Putamen (tissue), 1 donor: ENCODE measurements at places on chromosomes 11 and 22.

GRCh38 chr11:72600557-72600956, 73.7 kb downstream of the PDE2A start:
- no peak for DNase-seq

DNA sequence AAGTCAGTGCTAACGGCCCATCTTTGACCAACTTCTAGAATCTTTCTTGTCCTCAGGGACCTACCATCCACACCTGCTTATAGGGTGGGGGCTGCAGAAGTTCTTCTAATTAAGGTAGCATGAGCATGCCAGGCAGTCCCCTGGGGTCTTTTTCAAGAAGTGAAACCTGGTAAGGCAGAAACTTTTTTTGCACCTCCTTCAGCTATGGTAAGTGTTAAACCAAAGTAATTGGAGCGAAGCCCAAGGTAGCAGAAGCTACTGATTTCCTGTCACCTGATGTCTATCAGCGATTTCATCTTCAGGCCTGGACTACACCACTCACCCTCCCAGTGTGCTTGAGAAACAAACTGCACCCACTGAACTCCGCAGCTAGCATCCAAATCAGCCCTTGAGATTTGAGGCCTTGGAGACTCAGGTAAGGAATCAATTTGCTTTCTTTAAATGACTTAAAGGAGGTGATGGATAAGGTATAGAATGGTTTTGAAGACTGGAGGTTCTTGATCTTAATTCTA, at the start of gene MS4A1:
Gene MS4A1, plus strand, starts transcription at position 317 of the 512 bp plus-strand sequence. CDS start 6,528 bp downstream, outside the sequence.
- no peak for DNase-seq

DNA sequence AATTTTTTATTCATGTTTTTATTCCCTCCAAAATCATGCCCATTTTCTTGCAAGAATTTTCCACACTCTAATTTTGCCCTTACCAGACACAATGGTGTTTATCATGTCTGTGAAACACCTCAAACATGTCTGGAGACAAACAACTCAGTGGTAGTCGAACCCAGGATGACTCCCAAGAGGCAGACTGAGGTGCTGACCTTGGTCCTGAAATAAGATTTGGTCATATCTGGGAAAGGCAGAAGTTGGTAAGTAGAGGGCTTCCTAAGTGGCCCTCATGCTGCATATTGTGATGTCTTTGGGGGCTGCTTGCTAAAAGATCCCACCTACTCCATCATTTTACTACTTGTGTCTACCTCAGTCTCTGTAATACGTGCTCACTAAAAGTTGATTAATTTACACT, 369.4 kb upstream of the ISX start:
- no peak for DNase-seq

- DNase-seq = peak; percentile 63
Measured at GRCh38 chr11:117807482-117808327, 10.7 kb upstream of the DSCAML1 start.

GRCh38 chr11:48124880-48125279, 91.7 kb upstream of the OR4B1 start:
- DNase-seq = no peak

GRCh38 chr22:37672920-37673455, 2.4 kb upstream of the LGALS1 start:
- DNase-seq = no peak

- DNase-seq = no peak
Measured at GRCh38 chr11:130159657-130160497, at the start of gene ST14. ST14 (plus strand) TSS chr11:130159782; CDS start chr11:130159980, 198 bp downstream.

DNA sequence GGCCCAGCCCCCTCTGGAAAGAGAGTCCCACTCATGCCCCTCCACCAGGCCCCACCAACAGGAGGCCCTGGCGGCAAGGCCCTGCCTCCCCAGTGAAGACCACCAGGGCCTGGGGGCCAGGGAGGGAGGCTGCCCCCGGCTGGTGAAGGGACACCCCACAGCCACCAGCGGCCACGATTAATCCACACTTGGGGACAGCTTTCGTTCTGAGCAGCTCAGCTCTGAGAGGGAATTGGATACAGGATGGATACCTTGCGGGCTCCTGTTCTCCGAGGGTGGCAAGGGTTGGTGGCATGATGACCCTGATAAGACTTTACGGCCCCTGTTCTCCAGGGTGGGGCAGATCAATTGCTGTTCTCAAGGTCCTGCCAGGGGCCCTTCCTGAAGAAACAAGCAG, 6.9 kb upstream of the NLRP6 start:
- DNase-seq = no peak
